ENCODE measurements at places on chromosomes 11 and 22.

DNA sequence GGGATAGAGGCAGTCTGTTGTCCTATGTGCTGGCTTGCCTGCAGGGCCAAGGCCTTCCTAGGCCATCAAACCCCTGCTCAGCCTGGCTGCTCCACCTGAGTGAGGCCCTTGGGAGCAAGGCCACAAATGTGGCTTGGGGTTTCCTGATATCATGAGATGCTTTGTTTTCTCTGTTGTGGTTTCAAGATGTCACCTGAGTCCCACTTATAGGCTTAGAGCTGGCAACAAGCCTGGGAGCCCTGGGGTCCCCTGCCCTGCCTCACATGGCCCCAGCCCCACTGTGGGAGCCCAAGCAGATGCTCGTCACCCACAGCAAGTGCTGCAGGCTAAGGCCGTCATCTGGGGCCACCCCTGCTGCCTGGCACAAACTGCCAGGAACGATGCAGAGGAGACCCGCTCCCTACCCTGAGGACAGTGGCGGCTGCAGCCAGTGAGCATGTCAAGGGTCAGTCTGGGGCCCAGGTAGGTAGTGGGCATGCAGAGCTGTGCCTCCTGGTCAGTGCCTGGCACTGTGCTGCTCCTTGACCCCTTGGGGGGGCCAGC lies 75.4 kb upstream of the KCNQ1OT1 start:
- DNase-seq = no peak

DNA sequence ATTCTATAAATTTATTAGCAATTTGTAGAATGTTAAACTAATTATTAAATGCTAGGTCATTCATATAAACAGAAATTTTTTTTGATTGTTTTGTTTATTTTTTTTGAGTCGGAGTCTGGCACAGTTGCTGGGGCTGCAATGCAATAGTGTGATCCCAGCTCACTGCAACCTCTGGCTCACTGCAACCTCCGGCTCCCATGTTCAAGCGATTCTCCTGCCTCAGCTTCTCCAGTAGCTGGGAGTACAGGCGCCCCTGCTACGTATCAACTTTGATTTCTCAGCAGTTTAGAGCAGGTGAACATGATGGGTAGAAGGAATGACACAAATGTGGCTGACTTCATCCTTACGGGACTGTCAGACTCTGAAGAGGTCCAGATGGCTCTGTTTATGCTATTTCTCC lies at the start of gene OR8H3:
Gene OR8H3, plus strand, starts transcription at position 301 of the 400 bp plus-strand sequence. Its CDS starts 0 bp downstream, at position 301.
- DNase-seq = no peak

GRCh38 chr22:46792841-46793261 lies 30.4 kb downstream of the TBC1D22A start:
- no peak for DNase-seq

GRCh38 chr11:47349521-47350095 lies 2.9 kb downstream of the MYBPC3 start:
- no peak for DNase-seq

GRCh38 chr11:116200564-116200963 lies 572.2 kb downstream of the BUD13 start:
- no peak for DNase-seq

DNA sequence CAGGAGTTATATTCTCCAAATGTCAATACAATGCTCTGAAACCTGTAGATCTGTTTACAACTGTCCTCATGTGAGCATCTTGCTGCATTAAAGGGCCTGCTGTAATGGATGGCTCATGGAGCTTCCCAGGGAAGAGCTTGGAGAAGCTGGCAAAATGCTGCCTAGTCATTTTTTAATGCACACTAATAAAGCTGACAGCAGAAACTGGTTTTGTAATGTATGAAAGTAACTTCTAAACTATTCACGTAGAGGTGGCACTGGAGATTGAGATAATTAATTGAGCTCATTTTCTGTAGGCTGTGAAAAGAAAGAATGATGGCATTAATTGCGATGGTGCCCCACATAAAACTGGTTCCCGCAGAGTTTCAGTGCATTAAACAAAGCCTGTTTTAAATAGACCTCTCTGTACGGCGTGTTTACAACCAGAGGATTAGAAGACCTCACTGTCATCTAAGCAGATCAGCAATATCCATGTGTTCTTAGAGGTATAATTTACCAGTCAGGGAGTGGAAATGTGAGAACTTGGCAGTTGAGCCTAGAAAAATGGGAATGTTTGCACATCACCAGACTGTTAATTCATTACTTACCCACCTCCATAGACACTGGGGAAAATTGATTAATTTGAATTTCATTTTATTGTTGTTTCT lies 16.0 kb downstream of the POLA2 start:
- DNase-seq = no peak

DNA sequence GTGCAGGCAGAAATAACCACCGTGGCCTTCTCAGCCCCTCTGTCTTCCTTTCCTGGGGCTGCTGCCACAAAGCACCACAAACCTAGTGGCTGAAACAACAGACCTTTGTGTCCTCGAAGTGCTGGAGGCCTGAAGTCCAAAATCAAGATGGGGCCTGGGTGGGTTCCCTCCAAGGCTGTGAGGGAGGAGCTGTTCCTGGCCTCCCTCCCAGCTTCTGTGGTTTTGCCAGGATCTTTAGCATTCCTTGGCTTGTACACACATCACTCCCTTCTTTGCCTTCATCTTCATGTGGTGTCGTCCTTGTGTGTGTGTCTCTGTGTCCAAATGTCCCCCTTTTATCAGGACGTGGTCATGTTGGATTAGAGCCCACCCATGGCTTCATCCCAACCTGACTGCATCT lies 29.0 kb upstream of the PARVG start:
- DNase-seq = peak; percentile 67

DNA sequence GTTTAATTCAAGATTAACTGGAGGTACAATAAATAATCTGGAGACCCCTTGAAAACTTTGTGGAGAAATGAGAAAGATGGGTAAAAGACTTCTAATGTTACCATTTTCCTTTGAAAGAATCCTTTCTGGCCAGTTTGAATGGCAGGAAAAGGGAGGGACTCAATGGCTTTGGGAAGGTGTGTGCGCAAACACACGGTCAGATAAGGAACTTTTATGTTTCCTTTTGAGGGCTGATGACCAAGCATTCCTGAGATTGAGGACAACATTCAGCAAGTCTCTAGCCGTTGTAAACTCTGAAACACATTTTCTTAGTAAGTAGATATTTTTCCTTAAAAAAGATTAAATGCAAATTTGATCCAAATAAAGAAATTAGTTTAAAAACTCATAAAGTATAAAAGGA lies 909.7 kb upstream of the TENM4 start:
- no peak for DNase-seq

DNA sequence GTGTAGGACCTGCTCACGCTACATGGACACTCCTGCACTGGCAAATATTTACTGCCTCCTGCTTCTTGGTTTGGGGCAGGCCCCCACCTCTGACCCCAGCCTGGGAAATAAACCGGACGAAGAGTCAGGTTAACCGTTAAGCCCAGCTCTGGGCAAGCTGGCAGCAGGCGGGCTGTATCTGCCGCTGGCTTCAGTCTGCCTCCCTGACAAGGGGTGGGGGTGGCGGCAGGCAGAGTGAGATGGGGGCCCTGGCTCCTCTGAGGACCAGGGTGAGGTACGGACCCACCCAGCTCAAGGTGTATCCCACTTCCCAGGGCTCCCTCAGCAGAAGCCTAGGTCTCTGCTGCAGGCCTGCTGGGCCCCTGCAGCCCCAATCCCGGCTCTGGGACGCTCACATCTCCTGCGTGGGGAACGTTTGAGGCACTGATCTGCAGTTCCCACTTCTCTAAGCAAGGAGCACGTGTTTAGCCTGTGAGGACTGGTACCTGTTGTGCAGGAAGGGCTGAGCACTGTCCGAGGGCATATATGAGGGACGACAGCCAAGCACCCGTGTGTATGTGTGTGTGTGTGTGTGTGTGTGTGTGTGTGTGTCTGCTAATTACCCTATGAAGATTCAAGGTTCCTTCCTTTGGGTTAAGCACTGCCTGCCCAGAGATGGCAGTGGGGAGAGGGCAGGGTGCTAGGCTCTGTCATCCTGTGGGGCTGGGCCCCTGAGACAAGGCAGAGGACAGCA lies 1.1 kb upstream of the LRRC75B start:
- DNase-seq = no peak

DNA sequence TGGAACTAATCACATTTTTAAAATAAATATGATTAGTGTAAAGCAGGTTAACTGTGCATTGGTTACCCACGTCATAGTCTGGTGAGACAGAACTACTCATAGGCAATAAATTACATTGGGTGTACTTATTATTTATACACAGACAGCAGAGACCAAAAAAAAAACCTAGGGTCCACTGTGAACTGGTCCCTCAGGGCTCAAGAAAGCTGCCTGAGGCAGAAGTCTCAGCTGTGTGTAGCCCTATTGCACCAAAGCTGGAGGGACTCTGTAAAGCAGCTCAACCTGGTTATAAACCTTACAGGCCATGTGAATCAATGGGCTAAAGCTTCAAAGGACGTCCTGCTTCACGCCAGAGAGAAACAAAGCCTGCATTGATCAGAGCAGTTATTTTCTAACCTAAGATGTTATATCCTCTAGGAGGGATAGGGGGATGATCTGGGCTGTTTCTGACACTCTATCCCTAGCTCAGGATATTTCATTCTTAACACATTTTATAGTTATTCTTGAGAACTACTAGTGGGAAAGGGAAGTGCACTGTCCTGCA lies 432.2 kb upstream of the ANO3 start:
- DNase-seq = no peak

GRCh38 chr11:14898355-14898754 lies 6.3 kb upstream of the CYP2R1 start:
- no peak for DNase-seq

DNA sequence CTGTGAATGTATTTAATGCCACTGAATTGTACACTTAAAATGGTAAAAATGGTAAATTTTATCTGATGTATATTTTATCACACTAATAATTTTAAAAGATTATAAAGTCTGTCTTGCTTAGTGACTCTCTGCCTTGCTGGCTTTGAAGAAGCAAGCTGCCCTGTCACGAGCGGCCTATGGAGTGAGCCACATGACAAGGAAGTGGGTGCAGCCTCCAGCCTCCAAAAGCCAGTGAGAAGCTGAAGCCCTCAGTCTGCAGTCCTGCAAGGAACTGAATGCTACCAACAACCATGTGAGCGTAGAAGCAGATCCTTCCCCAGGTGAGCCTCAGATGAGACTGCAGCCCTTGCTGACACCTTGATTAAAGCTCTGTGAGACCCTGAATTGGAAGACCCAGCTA lies 20.0 kb downstream of the C11orf24 start:
- DNase-seq = no peak

GRCh38 chr11:56531856-56532255 lies 11.2 kb downstream of the OR5M11 start:
- DNase-seq = no peak

- DNase-seq = no peak
Measured at GRCh38 chr22:41526226-41526829, 17.9 kb downstream of the POLR3H start.

- no peak for DNase-seq
Measured at GRCh38 chr11:61114913-61115312, 12.6 kb downstream of the CD5 start.

DNA sequence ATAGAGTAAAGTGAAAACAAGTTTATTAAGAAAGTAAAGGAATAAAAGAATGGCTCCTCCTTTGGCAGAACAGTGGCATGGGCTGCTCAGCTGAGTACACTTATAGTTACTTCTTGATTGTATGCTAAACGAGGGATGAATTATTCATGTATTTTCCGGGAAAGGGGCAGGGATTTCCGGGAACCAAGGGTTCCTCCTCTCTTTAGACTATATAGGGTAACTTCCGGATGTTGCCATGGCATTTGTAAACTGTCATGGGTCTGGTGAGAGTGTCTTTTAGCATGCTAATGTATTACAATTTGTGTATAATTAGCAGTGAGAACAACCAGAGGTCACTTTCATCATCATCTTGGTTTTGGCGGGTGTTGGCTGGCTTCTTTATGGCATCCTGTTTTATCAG lies 23.5 kb upstream of the SPTY2D1 start:
- DNase-seq = no peak

GRCh38 chr11:6240781-6241180 lies 1.9 kb downstream of the CNGA4 start:
- no peak for DNase-seq

- DNase-seq = no peak
Measured at GRCh38 chr22:47769652-47770051, 1007.2 kb downstream of the TBC1D22A start.

DNA sequence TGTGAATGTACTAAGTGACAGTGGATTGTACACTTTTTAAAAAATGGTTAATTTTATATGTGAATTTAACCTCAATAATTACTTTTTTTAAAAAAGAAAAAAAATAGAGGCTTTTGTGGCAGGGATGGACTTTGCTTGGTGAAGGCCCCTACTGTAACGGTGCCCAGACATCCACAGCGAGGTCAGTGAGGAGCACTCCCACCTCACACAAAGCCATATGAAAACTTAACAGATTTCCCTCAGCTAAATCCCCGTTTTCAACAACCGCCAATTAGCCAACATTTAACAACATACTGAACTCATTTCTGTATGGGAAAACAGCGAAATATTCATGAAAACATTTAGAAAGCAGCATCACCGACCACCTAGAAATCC lies 642 bp upstream of the C11orf58 start:
- DNase-seq = no peak

- DNase-seq = no peak
Measured at GRCh38 chr22:39496131-39496838, 5.8 kb upstream of the MIEF1 start.

DNA sequence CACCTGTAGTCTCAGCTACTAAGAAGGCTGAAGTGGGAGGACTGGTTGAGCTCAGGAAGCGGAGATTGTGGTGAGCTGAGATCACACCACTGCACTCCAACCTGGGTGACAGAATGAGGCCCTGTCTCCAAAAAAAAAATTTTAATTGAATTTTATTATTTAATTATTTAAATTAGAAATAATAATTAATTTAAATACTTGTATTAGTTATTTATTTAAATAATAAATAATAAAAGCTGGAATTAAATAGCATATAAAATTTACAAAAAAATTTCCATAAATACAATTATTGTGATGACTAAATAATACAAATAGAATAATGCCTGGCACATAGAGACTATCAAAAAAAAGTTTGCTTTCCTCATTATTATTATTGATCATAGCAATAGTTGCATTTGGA lies 371.5 kb downstream of the KCNA4 start:
- no peak for DNase-seq

DNA sequence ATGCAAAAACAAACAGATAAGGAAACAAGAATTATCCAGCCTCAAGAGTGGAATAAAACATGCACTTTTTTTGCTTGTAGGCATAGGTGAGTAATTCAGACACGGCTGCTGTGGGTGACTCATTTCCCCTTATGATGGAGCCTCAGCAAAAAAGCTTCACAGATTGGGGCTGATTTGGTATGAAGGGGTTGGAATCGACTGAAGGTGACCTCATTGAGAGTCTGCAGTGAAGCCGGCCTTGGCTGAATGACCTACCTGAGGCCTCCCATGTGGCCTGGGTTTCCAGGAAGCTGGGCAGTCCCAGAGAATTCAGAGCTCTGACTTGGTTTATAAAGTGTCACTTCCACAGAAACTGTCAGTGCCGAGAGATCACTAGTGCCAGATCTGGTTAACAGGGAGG lies 34.2 kb upstream of the VPREB1 start:
- DNase-seq = peak; percentile 6

- DNase-seq = no peak
Measured at GRCh38 chr11:100830978-100831732, 144.1 kb downstream of the ARHGAP42 start.

- no peak for DNase-seq
Measured at GRCh38 chr22:29083933-29084591, 11.2 kb downstream of the KREMEN1 start.

Data from fibroblast of skin of left quadriceps (primary cell).